ENCODE measurements at places on chromosomes 3 and 15.

- peak; percentile 87 for DNase-seq
These were observed 83.4 kb downstream of the FAM43A start for GRCh38 chr3:194769020-194769643.

DNA sequence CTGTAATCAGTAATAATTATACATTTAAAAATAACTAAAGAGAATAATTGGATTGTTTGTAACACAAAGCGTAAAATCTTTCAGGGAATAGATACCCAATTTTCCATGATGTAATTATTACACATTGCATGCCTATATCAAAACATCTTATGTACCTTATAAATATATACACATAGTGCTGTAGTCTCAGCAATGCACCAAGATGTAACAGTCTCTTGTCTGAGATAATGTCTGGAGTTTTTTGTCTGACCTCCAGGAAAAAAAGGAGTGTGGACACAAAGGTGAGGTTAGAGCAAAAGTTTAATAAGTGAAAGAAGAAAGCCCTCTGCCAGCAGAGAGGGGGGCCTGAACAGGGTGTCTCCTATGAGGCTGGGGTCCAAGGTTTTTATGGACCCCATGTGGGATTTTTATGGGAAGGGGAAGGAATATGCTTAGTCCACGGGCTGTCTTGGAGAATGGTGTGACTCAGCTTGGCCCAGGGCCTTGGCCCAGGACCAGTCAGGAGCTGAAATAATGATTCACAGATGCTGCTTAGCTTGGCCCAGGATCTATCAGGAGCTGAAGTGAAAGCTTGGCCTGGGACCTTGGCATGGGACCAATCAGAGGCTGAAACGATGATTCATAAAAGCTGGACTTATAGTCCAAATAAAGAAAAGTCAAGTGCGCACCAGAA lies 545.0 kb downstream of the ZPLD1 start:
- DNase-seq: peak; percentile 92

- peak; percentile 48 for DNase-seq
These were observed 280.7 kb downstream of the NFKBIZ start for GRCh38 chr3:102129760-102130608.

DNA sequence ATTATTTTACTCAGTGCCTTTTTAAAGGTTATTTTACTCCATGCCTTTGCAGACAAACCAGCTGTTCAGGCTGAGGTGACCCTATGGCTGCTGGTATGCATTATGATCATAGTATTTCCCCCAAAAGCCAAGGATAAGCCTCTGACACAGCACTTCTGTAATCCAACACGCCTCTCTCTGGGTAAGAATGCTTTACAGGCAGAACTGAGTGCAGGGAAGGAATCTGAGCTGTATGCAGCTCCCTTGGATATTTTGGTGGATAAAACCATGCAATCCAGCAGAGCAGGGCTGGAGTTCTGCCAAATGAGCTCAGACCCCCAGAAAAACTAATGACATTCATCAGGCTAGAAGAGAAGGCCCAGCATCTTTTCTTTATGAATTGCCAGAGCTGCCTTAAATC lies 11.7 kb upstream of the MAP1A start:
- DNase-seq: peak; percentile 63

- no peak for DNase-seq
These were observed 136.5 kb upstream of the AGBL1 start for GRCh38 chr15:85943151-85943550.

DNA sequence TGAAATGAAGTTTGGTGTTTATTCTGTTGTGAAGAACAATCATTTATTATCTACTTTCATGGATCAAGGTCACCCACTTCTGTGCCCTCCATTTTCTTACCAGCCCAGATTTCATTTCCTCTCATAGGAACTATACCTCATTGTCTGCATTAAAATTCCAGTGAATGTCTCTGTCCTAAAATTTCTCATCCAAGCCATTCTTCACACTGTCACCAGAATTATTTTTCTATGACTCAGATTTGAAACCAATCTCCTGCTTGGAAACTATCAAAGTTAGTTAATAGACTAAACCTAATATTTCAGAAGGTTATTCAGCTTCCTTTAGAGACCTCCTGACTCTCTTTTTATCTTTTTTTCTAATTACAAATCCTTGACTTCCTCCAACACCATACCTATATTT lies 364.1 kb upstream of the CBLB start:
- peak; percentile 11 for DNase-seq

GRCh38 chr3:141303481-141304223 lies 64.7 kb upstream of the ZBTB38 start:
- peak; percentile 78 for DNase-seq

GRCh38 chr3:102106416-102107097 lies 257.2 kb downstream of the NFKBIZ start:
- no peak for DNase-seq

GRCh38 chr3:158205994-158206393 lies 96.1 kb downstream of the RSRC1 start:
- no peak for DNase-seq

DNA sequence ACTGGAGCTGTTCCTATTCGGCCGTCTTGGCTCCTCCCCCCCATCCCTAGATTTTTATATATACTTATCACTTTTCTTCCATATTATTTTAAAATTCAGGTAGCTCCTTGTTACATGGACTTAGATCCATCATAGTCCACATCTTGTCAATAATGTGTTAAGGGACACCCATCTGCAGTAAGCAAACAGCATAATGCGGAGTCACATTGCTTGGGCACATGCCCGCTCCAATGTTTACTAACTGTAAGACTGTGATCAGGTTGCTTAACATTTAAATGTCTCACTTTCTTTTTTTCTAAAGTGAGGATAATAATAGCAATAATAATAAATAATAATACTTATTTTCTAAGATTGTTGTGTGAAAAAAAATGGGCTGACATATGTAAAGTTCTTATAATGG lies 303.2 kb upstream of the SOX14 start:
- DNase-seq: no peak

- peak; percentile 70 for DNase-seq
These were observed 123.3 kb downstream of the XXYLT1 start for GRCh38 chr3:195147649-195148080.

- DNase-seq: peak; percentile 75
These were observed 32.5 kb downstream of the RFTN1 start for GRCh38 chr3:16480861-16481545.

- peak; percentile 87 for DNase-seq
These were observed 64.4 kb upstream of the PHLDB2 start for GRCh38 chr3:111794711-111795110.

GRCh38 chr3:77326586-77326985 lies 286.7 kb downstream of the ROBO2 start:
- no peak for DNase-seq

DNA sequence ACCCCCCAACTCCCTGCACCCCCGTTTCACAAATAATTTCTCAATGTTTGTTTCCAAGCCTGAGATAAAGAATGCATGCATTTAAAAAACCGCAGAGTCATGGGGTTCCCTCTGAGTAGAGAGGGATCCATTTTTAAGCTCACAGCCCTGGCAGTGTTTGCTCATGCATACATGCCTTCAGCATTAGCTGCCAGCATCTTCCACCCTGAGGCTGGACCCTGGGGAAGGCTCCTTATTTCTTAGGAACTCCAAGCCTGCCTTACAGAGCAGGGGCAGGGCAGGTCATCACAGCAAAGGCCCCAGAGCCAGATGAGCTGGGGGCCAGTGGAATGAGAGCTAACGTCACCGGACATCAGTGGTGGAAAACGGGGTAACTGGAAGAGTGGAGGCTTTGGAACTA lies 31.3 kb downstream of the TLE3 start:
- peak; percentile 12 for DNase-seq

- DNase-seq: no peak
These were observed 14.4 kb downstream of the AGTR1 start for GRCh38 chr3:148711981-148712666.

- no peak for DNase-seq
These were observed 37.0 kb downstream of the MINDY4B start for GRCh38 chr3:150868282-150868681.

GRCh38 chr15:76253691-76254473 lies 57.4 kb downstream of the ETFA start:
- DNase-seq: no peak

- no peak for DNase-seq
These were observed 52.5 kb downstream of the KLF15 start for GRCh38 chr3:126304704-126305103.

- no peak for DNase-seq
These were observed 130.4 kb upstream of the PLXNA1 start for GRCh38 chr3:126852511-126852910.

- peak; percentile 36 for DNase-seq
These were observed 47.8 kb downstream of the PCSK6 start for GRCh38 chr15:101441696-101442095.

- DNase-seq: no peak
These were observed 4.8 kb downstream of the IDH2 start for GRCh38 chr15:90097475-90097874.

- peak; percentile 26 for DNase-seq
These were observed 371.5 kb upstream of the GOLIM4 start for GRCh38 chr3:168467115-168467714.

GRCh38 chr3:64575211-64575844 lies 112.5 kb downstream of the ADAMTS9 start:
- DNase-seq: peak; percentile 25

GRCh38 chr3:183819831-183820230 lies 5.5 kb downstream of the MAP6D1 start:
- no peak for DNase-seq

DNA sequence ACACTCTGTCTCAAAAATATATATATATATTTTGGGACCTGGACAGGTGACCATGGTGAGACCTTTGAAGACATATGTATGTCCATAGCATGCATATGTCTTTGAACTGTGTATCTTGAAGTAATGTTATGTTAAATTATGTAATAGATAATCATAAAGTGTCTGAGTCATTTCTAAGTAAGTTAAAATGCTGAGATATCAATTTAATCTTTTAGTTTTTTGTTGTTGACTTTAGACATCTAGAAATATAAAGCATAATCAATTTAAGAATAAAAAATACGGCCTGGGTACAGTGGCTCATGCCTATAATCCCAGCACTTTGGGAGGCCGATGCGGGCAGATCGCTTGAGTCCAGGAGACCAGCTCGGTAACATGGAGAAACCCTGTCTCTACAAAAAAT lies 12.7 kb upstream of the SETD2 start:
- DNase-seq: no peak

GRCh38 chr3:111613294-111613693 lies 18.1 kb upstream of the ZBED2 start:
- no peak for DNase-seq

- no peak for DNase-seq
These were observed 143.9 kb upstream of the MME start for GRCh38 chr3:154936196-154936595.

DNA sequence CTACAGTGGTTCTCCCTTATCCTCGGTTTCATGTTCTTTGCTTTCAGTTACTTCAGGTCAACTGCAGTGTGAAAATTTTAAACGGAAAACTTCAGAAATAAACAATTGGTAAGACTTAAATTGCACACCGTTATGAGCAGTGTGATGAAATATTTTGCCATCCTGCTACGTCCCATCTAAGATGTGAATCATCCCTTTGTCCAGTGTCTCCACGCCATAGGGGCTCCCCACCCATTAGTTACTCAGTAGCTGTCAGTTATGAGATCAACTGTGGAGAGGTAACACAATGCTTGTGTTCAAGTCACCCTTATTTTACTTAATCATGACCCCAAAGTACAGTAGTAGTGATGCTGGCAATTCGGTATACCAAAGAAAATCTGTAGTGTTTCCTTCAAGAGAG lies 47.4 kb downstream of the TJP1 start:
- peak; percentile 51 for DNase-seq

- DNase-seq: no peak
These were observed at the start of gene BHLHE40 for GRCh38 chr3:4979428-4980228. Gene BHLHE40 (plus strand): TSS chr3:4979437. CDS start chr3:4979719, 282 bp downstream.

DNA sequence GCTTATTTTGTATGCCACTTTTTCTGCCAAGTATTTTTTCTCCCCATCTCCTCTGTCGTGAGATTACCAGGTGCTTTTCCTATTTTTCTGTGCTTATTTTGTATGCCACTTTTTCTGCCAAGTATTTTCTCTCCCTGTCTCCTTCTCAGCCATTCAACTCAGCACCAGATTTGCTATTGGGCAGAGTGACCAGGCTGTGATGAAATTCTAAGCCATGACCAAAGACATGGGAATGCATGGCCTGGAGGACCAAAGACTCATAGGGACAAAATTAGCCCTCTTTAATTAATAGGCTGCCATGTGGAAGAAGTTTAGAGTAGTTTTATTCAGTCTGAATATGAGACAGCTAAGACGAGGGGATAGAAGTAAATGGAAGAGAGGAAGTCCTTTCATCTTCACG lies 257.4 kb downstream of the SQOR start:
- DNase-seq: peak; percentile 74

All from AG10803 (cell line).